ENCODE measurements at places on chromosomes 13 and 19.
A peak's percentile ranks its signal among the peaks of the same experiment; 100 is the strongest.

- DNase-seq: no peak
Observed at GRCh38 chr13:108629181-108629752, at the start of gene MYO16. Gene MYO16, plus strand, starts transcription at chr13:108629611. Its CDS starts 234 bp downstream, at chr13:108629845.

DNA sequence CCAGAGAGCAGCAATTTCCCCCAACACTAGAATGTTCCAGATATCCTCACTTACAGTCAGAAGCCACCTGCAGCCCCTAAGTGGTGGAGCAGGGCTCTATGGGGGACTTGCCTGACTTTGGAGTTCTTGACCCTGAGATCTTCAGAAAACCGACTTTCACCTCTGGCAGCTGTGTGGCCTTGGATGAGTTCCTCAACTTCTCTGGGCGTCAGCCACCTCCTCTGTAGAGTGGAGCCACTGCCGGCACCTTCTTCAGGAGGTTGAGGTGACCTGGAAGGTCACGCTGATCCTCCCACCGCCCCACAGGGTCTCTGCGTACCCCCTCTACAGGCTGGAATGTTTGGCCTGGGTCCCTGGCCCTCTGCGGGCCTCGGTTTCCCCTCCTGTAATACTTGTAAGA, 7.1 kb upstream of the FUT5 start:
- DNase-seq: no peak

DNA sequence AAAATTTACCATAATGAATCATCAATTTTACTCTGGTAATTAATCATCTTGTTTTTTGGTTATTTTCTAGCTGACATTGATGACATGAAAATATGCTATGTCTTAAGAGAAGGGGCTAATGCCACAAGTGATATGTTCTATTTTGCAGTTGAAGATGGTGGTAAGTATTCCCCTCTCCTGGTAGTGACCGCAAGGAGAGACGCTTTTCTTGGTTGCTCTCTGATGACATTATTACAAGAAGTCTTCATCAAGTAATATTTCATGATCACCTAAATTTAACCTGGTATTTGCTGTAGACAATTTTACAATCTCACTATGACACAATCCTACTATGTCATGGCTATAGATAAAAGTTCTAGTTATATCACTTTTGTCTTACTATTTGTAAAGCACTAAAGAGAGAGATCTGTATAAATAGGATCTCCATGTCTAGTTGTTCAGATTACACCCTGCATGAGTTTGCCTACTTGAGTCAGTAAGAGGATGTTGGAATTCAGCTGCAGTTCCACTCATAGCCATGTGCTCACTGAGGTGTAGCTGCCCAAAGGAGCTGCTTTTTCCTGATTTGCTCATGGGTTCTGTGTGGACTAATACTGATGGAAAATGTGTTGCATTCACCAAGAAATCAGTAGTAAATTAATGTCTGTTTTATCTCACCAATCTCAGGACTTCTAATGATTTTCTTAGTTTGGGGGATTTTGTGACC, 10.9 kb downstream of the FREM2 start:
- DNase-seq: no peak

- no peak for DNase-seq
Observed at GRCh38 chr13:56670563-56670962, 470.2 kb upstream of the PRR20A start.

- DNase-seq: no peak
Observed at GRCh38 chr13:37360556-37360955, 238.0 kb downstream of the POSTN start.

- no peak for DNase-seq
Observed at GRCh38 chr19:30855442-30855841, 483.3 kb downstream of the ZNF536 start.

- peak; percentile 36 for DNase-seq
Observed at GRCh38 chr19:11767633-11768133, 883 bp downstream of the ZNF441 start.

DNA sequence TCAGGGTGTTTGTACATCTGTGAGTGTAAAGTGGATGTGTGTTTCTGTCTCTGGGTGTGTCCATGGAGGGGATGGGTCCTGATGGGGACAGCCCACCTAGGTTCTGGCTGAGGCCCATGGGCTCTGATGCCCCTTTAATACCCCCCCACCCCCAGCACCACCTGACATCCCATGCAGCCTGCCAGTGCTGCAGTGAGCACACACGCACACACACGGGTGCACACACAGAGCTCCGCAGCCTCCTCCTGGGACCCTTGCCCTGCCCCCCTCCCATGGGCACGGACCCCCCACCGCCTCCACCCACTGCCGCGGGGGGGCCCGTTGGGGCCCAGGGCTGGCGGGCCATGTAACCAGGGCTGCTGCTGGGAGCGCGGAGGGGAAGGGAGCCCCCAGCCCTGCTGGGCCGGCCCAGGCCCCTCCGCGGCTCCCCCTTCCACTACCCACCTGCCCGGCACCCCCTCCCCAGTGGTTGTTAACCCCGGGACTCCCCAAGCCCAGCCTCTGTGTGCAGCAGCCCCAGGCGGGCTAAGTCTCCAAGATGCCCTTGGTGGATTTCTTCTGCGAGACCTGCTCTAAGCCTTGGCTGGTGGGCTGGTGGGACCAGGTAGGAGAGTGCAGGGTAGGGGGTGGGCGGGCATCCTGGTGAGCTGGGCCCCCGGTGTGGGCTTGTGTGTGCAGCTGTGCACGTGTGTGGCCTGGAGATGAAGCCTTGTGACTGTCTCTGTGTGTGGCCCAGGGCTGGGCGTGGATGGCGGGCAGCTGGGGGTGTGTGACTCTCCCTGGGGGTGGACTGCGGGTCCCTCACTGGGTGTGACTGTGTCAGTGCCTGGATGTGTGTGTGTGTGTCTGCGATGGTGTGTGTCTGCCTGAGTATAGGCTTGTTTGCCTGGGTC, 32.6 kb downstream of the PDE4A start:
- no peak for DNase-seq

GRCh38 chr13:106594980-106595379, 27.0 kb upstream of the ARGLU1 start:
- no peak for DNase-seq

GRCh38 chr19:34336781-34337271, 28.2 kb upstream of the GPI start:
- peak; percentile 64 for DNase-seq

GRCh38 chr13:99255271-99255670, 2.9 kb downstream of the GPR18 start:
- DNase-seq: no peak

DNA sequence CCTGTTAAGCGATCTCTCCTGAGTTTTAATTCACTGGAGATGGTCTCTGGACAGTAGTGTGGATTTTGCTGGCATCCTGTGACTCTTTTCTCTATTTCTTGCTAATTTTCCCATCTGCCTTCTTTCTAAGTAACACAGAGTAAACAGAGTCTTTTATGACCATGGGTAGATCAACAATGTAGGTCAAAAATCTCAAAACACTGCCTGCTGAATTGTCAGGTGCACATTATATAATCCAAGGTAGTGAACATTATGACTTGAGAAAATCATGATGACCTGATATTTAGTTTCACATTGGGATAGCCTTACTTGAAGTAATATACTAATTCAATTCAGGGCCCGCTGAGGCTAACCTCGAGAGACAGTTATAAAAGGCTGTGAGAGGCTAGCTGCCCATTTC, 180.7 kb downstream of the TDRD3 start:
- DNase-seq: no peak

DNA sequence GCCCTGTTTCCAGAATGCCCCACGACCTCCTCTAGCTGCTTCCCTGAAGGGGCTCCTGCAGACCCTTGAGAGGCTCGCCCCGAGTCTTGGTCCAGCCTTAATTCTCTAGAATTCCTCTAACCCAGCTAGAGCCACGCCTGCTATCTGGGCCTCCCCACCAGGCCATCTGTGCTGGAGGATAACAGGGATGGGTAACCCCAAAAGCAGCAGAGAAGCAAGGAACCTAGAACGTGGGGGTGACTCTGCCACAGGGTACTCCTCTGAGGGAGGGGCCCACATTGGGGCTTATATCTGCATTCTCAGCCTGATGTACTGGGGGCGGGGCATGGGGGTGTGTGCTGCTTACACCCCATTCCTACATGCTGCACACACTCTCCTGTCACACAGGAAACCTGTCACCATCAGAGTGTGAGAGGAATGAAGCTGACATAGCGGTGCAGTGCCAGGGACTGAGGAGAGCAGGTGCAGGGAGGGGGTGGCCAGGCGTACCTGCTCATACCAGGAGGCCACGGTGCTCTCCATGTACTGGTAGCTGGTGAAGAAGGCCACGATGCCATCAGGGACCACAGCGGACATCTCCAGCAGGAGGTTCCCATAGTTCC, 13.8 kb downstream of the KLC3 start:
- DNase-seq: no peak

DNA sequence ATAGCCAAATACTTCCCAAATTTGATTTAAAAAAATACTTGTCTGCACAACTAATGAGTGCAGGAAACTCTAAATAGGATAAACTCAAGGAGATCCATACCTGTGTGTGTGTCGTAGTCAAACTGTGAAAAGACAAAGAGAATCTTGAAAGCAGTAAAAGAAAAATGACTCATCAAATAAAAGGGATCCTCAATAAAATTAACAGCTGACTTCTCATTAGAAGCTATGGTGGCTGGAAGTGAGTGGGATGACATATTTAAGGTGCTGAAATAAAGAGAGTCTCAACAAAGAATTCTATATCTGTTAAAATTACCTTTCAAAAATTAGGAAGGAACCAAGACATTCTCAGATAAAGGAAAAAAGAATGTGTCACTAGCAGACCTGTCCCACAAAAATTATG, 13.7 kb downstream of the RNASEH2B start:
- no peak for DNase-seq

GRCh38 chr19:37506387-37507166, at the start of gene ZNF793:
Gene ZNF793, plus strand, starts transcription at chr19:37506939. Its CDS starts 16,501 bp downstream, at chr19:37523440.
- peak; percentile 79 for DNase-seq

DNA sequence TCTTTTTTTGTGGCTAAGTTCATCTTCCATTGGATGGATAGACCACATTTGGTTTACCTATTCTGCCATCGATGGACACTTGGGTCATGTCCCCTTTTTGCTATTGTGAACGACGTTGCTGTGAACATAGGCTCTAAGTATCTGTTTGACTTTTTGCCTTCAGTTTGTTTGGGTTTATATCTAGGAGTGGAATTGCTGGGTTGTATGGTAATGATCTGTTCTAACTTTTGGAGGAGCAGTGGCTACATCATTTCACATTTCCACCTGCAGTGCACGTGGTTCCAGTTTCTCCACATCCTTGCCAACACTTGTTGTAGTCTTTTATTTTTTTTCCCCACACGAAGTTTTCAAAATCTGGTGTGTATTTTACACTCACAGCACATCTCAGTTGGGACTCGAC, 21.7 kb downstream of the BICRA start:
- no peak for DNase-seq

- peak; percentile 47 for DNase-seq
Observed at GRCh38 chr19:43148233-43148632, 38.1 kb downstream of the PSG5 start.

GRCh38 chr19:57319869-57320179, 448 bp upstream of the ZNF543 start:
- no peak for DNase-seq

GRCh38 chr13:93151277-93151676, 75.3 kb upstream of the GPC6 start:
- DNase-seq: no peak

GRCh38 chr13:22061371-22061805, 390.5 kb downstream of the FGF9 start:
- DNase-seq: peak; percentile 49

GRCh38 chr13:44573790-44574465, 2.2 kb downstream of the TSC22D1 start:
- peak; percentile 66 for DNase-seq

- DNase-seq: peak; percentile 51
Observed at GRCh38 chr19:6220385-6221191, 59.2 kb downstream of the MLLT1 start.

- no peak for DNase-seq
Observed at GRCh38 chr13:108495646-108496361, 133.6 kb upstream of the MYO16 start.

GRCh38 chr19:47247308-47247990, 8.9 kb upstream of the CCDC9 start:
- peak; percentile 96 for DNase-seq

GRCh38 chr19:7348587-7349230, at the start of gene ARHGEF18:
Gene ARHGEF18, plus strand, starts transcription at chr19:7348937. Its CDS starts 13,954 bp downstream, at chr19:7362891.
- DNase-seq: no peak

DNA sequence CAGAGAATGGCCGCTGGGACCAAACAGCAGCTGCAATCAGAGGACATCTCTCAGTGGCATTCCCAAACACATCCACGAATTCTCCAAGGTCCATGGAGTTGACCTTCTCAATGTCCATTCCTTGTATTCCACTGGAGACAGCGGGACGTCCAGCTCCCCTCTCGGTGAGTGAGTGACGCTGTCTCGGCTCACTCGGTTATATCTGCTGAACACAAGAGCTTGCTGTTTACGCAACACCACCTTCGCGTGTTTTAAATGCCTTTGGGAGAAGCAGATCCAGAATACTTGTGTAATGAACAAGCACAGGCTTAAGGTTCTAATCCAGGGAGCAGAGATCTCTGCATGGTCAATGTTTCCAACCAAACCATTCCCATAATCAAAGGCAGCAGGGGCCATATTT, at the start of gene URAD:
Gene URAD (minus strand): TSS at position 174 of the 400 bp plus-strand sequence. CDS start 56 bp downstream, at position 118.
- peak; percentile 83 for DNase-seq

DNA sequence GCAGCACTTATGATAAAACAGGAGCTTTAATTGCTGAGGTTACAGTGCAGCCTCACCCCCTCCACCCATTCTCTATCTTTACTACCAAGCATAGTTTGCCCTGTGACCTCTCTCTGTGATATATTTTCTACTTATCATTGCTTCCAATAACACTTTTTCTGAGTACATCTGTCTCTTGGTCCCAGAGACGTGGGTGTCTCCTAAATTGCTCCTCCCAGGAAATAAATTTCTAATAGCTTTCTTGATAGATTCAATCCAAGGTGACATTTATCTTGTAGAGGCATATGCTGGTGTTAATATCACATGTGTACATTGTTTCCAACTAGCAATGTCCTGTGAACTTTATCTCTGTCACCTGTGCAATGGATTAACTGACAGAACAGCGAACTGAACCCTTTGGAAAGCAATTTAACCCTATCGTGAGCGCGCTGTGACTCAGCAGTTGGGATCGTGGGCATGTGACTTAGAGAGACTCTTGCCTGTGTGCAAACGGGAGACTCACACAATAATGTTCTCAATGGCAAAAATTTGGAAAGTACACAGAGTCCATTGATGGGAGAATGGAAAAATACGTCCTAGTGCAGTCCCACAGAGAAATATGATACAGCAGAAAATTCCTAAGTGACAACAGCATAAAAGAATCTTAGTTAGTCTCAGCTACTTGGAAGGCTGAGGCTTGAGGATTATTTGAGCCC, 7.0 kb upstream of the MAP2K2 start:
- peak; percentile 89 for DNase-seq

- no peak for DNase-seq
Observed at GRCh38 chr19:42088471-42089190, 12.7 kb downstream of the ZNF574 start.

- no peak for DNase-seq
Observed at GRCh38 chr19:37954421-37954874, 47.4 kb downstream of the SIPA1L3 start.

DNA sequence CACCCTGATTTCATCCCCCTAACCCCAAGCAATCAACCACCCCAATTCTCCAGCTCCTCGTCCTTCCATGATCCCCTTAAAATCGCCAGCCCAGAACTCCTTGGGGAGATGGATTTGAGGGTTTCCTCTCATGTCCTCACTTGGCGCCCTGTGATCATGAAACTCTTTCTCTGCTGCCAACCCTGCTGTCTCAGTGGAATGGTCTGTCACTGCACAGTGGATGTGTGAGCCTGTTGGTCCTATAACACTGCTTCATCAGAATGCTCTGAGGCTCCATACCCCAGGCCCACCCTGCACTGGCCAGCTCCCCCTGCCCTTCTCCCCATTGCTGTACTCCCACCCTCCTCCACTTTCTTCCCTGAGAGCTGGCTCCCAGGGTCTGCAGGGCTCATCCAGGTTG, 12.6 kb upstream of the ZNF792 start:
- no peak for DNase-seq

GRCh38 chr13:76860706-76861105, 25.5 kb downstream of the KCTD12 start:
- peak; percentile 35 for DNase-seq
